ENCODE measurements at places on chromosomes 2 and 18.

- no peak for DNase-seq
These were observed 127.1 kb downstream of the SRBD1 start for GRCh38 chr2:45483997-45484396.

- DNase-seq: no peak
These were observed 16.7 kb upstream of the DUSP2 start for GRCh38 chr2:96161898-96162297.

GRCh38 chr2:71100195-71100964, 29.6 kb downstream of the MCEE start:
- peak; percentile 19 for DNase-seq

DNA sequence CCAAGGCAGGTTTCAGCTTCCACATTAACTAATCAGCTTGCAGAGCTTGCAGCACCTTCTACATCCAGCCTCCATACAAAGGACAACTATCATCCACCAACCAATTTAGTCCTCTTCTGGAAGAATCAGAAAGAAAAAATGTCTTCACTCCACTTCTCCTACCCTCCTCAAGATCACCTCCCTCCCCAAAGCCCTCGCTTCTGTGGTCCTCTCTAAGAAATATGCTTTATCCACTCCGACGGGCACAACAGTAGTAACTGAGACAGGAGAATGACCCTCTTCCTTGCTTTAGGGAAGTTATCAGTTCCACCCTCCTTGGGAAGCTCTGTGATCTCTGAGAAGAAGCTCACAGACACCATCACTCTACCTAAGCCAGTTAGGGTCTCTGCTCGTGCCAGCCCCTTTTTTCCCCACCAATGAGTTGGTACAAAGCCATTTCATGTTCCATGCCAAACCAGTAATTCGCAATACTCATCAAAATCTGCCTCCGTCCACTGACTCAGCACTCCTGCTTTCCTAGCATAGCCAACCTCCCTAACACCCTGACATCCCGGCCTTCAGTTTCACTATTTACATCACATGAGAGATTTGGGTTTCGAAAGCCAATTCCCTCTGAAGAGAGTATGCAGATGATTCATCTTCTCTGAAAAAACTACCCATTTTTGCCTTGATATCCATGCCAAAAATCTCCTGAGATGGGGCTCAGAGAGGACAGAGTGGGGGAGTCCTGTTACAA, 114.1 kb upstream of the PKDCC start:
- no peak for DNase-seq

- DNase-seq: no peak
These were observed 27.2 kb downstream of the DPYSL5 start for GRCh38 chr2:26875065-26875634.

DNA sequence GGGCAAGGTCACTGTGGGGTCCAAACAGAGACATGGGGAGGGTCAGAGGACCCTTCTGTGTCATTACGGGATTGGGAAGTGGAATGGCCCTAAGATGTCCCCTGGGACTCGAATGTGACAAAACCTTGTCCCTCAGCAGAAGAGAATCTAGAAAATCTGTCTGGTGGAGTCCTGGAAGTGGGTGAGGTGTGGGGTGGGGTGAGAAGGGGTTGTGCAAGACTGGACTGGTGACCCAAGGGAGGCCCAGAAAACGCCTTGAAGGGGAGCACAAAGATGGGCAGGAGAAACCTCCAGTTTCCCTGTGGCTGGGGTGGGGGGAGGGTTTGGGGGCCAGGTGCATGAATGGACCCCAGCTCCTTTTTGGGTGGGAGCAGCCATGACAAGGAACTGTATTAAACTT, 79.6 kb downstream of the TCF7L1 start:
- no peak for DNase-seq

DNA sequence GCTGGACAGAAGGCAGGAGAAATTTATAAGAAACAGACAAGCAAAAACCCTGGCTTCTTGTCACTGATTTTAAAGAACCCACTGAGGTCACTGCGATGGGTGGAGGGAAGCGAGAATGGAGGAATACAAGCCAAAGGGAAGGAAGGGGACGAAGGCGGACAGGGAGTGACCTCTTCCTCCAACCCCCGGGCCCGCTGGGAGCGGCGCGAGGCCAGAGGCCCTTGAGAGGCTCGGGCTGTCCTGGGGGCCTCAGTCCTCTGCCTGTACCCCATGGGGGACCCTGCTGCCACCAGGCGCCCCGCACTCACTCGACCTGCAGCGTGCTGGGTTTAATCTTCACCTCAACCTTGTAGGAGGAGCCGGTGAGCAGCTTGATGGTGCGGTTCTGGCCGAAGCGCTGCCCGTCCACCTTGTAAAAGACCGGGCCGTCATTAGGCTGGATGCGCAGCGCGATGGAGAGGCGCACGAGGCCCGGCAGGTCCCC, 793 bp downstream of the CNRIP1 start:
- no peak for DNase-seq

GRCh38 chr2:237872178-237872887, 12.9 kb downstream of the RAMP1 start:
- DNase-seq: no peak

GRCh38 chr18:79572848-79573451, 106.7 kb upstream of the CTDP1 start:
- no peak for DNase-seq

DNA sequence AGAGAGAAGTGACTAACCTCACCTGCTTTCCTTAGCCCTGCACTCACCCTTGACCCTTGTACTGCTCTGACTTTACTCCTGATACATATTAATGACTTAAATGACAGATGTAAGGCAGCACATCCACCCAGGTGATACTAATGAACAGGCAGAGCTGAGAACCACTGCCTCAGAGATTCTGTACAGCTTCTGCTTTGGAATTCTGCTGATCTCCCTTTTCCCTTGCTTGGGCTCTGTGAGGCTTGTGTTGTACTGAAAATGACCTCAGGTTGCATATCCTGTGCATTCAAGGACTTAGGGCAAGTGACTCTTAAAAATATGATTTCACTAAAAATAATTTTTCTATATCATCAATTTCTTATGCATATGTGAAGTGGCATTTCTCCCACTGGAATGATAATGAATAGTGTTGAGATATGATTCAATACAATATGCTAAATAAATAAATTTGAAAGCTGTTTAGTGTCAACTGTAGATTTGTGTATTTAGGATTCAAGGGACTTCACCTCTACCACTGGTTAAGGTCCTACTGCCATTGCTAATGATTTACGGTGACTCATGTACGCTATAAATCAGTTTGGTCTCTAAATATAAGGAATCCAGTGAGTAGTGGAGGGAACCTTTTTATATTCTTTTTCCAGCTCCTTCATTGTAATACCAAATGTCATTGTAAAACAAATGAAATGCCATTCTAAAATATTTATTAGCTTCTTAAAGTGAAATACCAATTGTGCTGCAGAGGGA, 328.3 kb downstream of the SOCS6 start:
- no peak for DNase-seq

DNA sequence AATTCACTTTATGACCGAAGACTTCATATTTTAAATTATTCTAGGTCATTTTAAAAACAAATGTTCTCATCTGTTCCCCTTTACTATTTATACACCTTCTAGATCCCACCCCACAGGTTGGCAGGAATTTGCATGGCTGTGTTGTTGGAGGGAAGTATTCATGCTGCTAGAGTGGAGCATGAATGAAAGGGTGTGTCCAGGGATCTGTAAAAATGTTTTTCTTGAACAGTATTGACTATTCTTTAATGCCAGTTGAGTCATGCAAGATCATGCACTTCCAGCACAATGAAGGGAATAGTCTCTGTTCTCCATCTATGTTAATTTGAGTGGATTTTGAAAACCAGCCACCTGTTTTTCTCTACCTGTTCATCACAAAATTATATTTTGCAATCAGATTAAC, 52.0 kb upstream of the COL3A1 start:
- no peak for DNase-seq

GRCh38 chr2:205571360-205571959, 110.8 kb upstream of the NRP2 start:
- no peak for DNase-seq

GRCh38 chr18:13268158-13269012, 49.8 kb downstream of the LDLRAD4 start:
- DNase-seq: no peak

DNA sequence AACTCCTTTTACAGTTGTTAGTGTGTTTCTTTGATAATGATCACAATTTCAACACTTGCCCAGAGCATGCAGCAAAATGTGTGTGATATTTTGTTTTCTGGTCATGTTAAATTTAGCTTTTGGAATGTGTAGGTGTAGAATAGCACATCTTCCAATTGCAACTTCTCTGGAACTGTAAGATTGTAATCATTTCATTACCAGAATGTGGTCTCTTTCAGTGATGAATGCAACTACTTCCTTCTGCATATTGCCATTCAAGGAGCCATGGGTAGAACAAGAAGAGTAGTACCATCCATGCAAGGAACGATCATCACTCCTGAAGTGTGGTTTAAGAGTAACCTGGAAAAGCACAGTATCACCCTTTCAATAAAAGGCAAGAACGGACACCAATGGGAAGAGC, 548.8 kb upstream of the ZNF804A start:
- no peak for DNase-seq

DNA sequence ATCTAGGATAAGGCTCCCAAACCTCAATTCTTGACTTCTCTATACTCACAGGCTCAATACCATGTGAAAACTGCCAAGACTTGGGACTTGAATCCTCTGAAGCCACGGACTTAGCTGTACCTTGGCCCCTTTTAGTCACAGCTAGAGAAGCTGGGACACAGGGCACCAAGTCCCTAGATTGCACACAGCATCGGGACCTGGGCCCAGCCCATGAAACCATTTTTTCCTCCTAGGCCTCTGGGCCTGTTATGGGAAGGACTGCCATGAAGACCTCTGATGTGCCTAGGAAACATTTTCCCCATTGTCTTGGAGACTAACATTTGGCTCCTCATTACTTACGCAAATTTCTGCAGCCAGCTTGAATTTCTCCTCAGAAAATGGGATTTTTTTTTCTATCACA, 1011.8 kb upstream of the DDX18 start:
- no peak for DNase-seq

DNA sequence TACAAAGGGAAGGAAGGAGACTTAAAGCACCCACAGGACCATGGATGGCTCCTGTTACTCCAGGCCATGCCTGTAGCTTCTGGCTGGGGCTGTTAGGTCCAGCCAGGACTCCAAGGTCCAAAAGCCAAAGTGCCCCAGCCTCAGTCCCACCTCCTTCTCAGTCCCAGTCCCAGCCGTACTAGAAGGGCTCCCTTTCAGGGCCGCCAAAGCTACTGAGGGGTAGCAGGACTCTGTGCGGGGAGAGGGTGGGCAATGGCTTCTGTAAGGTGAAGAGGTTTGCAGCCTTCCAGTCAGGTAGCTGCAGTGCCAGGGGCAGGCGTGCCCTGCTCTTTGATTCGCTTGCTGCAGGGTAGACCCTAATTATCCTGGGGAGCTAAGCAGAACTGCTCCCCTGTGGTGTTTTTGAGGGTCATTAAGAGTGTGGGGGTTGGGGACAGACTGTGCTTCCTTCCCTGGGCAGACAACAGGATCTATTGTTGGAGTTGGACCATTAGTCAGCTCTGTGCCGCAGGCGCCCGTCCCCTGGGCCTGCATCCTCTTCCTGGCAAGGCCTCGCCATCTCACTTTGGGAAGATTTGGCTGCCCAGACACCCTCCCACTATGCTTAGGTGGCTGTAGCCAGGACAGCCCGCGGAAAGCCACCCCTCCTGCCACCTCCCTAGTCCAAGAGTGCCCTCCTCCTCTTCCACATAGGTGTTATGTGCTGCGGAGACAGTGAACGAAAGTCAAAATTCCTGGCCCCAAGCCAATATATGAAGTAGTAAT, 118.8 kb downstream of the ZBTB7C start:
- no peak for DNase-seq

DNA sequence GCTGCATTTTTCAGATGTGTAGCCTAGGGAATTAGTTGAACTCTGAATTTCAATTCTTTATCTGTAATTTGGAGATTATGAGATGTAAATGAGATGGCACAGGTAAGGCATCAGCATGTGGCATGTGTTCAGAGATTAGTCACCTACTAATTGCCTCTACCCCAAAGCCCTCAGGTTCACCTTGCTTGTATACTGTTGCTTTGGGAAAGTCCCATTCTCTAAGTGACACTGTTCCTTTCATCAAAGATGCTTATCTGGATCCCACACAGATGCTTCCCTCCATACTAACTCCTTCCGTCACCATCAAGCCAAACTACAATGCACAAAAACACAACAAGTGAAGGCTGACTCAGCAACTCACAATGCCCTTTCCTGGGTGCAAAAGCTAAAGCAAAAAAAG, 143.7 kb downstream of the LRATD1 start:
- DNase-seq: no peak

DNA sequence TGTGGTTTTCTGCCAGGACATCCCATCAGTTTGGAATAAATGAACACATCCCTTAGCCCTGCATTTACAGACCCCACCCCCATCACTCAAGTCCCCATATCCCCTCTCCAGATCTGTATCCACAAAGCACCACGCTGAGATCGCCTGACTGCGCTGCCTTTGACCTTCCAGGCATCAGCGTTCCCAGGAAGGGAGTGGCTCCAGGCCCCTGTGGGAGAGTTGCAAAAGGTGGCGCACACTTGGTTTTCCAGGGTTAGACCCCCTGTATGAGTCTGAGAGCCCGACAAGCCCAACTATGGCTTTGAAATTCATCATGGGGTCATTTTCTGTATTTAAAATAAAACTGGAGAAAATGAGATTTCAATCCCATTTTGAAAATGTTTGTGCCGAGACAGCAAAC, 137.0 kb upstream of the ZNF236 start:
- no peak for DNase-seq

Measured in stimulated activated CD4-positive, alpha-beta T cell treated with anti-CD3 and anti-CD28 coated beads, Interleukin-15, amount 100 ng/mL, for 1 hour (primary cell).